ENCODE measurements at places on chromosomes 2 and 18.

GRCh38 chr2:162506706-162507105, 162.8 kb downstream of the GCA start:
- no peak for DNase-seq

DNA sequence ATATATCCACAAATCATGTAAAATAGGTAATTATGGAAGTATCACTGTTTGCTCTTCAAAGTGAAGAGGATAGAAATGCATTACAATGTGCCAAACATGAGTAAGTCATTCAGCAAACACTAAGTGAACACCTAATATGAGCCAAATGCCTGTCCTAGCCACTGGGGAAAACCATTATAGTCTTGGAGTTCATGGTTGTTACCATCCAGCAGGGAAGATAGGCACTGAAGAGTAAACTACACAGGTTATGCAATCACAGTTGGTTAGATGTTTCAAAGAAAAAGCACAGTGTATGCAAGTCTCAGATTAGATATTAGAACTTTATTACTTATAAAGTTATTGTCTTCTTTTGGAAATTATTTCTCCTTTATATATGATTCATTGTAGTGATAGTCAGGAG, 3.9 kb upstream of the SERPINB2 start:
- no peak for DNase-seq

DNA sequence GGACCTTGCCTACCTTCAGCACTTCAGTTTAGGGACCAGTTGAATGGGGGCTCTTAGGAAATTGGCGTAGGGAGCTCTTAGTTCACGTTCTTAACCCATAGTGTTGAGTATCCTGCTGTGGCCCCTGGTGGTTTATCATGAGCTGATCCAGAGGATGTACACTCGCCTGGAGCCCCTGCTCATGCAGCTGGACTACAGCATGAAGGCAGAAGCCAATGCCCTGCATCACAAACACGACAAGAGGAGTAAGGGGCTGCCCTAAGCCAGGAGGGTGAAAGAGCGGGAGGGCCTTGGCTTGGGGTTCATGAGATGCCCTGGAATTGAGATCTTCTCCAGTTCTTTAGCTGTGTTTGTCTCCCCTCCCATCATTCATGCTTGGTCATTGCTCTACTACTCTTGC, 2.9 kb downstream of the RETREG2 start:
- no peak for DNase-seq

DNA sequence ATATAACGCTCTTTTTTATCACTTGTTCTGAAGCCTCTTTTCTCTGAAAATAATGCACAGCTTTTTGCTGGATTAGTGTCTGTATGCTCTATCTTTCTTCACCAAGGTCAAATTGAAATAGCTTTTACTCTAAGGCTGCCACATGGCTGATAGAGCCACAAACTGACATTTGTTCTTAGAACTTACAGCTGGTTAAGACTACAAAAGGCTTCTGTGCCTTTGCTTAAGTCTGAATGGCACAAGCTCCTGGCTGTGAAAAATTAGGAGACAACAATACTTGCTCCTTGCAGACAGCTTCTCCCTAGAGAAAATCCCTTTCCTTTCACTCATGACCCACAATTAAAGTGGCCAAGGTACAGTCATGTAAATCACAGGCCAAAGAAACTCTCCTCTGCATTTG, 515.3 kb downstream of the DSC3 start:
- DNase-seq, result no peak

DNA sequence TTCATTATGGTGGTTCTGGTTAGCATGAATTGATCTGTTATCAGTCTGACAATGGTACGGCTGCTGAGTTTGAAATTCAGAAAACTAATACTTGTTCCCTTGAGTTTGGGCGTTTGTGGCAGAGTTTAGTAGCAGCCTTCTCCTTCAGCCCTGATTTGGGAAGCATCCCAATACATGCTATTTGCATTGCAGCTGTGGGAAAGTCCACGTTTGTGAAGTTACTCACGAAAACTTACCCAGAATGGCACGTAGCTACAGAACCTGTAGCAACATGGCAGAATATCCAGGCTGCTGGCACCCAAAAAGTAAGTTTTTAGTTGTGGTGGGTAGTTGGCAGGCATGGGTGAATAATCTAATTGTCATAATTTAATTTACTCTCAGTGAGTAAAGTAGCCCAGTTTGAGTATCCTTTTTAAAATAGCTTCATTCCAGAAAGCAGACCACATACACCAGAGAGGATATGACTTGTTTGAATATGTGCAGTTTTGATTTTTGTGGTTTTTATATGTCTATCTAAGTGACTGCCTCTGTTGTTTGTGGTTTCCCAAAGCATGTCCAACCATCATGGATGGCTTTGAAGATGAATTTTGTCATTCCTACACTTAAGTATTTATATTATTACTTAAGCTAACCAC, 12.2 kb downstream of the DGUOK start:
- no peak for DNase-seq

- no peak for DNase-seq
Observed at GRCh38 chr2:174675615-174676014, 78.0 kb upstream of the WIPF1 start.

DNA sequence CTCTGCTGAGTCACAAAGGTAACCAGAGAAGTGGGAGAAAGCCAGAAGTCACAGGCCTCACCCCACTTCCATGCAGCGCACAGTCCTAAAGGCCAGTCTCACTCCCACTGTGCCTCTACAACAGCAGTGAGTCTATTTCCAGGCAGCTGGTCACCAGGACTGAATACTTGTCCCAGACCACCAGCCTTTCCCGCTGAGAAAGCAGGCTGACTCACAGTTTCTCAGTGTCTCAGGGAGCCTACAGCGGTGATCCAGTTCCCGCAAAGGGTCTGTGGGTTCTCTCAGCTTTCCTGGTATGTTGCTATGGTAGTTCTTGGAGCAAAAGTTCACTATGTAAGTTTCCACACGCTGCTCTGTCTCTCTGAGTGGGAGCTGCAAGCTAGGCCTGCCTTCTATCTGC, 622.5 kb downstream of the RNF144A start:
- no peak for DNase-seq

- DNase-seq, result no peak
Observed at GRCh38 chr2:215521031-215521430, 85.2 kb upstream of the FN1 start.

GRCh38 chr18:38413193-38413592, 847.6 kb upstream of the CELF4 start:
- no peak for DNase-seq

GRCh38 chr2:71469403-71470398, 16.3 kb downstream of the DYSF start:
- DNase-seq, result no peak

DNA sequence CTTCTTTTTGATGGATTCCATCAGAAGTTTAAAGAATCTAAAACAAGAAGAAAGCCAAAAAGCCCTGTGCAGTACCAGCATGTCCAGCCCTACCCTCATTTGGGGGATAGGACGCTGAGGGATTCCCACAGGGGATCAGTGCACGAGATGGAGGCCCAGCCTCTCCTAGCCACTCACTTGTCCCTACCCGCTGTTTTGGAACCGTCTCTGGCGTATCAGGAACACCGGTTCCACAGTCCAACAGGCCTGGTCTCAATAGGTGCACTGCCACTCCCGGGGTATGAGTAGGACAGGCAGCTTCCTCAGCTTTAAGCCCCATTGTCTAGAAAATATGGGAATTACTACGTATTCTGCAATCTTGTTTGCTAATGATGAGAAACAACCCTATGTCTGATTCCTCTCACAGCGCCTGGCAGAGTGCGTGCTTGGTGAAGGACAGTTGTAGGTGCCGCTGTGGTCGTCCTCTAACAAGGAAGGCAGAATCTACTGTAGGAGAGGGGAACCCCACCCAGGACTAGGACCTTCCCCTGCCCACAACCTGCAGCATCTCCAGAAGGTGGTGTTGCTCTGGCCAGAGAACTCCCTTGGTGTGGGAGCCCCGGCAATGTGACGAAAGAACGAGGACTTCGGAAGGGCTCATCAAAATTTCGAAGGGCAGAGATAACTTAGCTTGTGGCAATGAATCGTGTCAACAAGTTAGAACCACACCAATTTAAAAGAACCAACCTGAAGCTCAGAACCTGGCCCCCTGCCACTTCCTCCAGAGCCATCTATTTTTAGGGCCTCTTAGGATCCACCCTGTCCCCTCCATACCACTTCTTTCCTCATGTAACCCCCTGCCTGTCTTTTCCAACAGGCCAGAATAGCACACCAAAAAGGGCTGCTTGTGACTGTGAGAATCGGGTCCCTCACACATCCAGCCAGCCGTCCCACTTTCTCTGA, 71.7 kb downstream of the POLR1A start:
- no peak for DNase-seq

GRCh38 chr18:73683409-73684238, 464.0 kb downstream of the FBXO15 start:
- no peak for DNase-seq

DNA sequence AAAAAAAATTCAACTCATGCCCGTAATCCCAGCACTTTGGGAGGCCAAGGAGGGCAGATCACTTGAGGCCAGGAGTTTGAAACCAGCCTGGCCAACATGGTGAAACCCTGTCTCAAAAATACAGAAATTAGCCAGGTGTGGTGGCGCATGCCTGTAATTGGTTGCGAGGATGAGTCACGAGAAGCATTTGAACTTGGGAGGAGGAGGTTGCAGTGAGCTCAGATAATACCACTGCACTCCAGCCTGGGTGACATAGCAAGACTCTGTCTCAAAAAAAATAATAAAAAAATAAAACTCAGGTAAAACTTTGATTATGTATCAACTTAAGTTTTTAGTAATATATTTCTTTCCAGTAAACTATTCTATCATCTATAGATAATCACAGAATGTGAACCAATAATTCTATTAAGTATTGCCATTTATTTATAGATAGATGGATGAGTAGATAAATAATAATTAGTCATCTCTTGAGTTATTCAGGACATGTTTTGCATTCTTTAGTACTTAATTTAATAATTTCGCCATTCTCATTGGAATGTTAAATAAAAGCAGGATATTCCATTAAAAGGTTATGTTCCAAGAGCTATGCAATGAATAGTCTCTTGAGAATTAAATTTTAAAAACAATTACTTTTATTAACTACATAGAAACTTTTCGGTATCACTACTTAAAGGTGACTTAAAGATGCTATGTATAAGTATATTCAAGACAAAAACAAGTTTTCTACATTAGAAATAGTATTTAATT, 48.7 kb downstream of the WDPCP start:
- DNase-seq, result no peak

DNA sequence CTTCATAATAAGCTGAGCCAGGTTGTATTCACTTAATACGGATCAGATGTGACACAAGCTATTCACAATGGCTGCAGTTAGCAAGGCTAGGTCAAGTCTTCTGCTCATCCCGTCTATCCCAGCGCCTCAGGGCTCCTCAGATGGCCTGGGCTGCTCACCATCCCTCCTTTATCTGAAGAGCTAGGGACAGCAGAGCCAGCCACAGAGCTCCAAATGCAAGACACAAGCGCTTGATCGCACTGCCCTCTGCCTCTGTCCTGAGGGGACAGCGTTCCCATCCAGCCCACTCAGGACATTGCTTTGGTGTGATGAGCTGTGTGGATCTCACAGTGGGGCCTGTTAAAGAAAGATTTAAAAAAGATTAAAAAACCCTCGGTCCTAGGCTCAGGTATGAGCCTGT, 254.4 kb upstream of the HS6ST1 start:
- no peak for DNase-seq

GRCh38 chr2:63059793-63060471, 9.3 kb downstream of the OTX1 start:
- DNase-seq, result no peak

DNA sequence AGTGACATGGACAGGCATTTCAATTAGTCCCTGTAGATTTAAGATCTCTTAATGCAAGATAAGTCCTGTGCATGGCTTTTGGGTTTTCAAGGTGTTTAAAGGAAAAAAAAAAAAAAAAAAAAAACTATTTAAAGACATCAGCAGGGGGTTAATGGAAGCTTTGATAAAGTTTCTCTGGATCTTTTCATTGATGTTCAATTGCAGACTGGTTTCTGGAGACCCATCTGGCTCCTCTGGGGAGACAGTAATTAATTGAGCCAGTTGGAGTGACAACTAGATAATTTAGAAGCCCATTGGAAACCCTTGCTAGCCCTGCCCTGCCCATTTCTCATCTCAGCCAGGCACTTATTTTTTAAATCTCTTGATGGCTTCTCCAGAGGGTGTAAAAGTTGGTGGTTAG, 98.7 kb downstream of the EPHA4 start:
- no peak for DNase-seq

DNA sequence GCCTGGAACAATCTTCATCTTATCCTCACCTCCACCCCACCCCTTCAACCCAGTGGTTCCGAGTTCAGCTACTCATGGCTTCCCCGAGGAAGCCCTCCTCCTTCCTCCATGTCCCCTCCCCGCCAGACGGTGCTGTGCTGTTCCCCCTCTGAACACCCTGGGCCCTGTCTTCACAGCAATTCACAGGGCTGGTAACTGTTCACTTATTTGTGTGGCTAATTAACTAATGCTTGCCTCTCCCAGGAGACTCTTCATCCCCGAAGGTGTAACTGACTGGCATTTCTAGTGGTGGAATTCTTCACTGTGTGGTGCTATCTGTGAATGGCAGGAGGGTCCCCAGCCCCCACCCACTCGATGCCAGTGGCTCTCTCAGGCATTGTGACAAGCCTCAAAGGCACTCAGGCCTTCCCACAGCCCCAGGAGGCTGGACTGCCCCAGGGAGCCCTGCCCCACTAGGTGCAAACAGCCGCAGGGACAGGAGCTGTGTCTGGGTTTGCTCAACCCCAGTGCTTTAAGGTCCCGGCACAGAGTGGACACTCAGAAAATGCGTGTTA, 133.7 kb upstream of the ID2 start:
- no peak for DNase-seq

- DNase-seq, result no peak
Observed at GRCh38 chr2:101238930-101239759, 13.5 kb upstream of the CNOT11 start.

- DNase-seq, result no peak
Observed at GRCh38 chr2:229521576-229521975, 192.8 kb downstream of the DNER start.

- DNase-seq, result no peak
Observed at GRCh38 chr18:77038182-77038858, 94.3 kb downstream of the MBP start.

DNA sequence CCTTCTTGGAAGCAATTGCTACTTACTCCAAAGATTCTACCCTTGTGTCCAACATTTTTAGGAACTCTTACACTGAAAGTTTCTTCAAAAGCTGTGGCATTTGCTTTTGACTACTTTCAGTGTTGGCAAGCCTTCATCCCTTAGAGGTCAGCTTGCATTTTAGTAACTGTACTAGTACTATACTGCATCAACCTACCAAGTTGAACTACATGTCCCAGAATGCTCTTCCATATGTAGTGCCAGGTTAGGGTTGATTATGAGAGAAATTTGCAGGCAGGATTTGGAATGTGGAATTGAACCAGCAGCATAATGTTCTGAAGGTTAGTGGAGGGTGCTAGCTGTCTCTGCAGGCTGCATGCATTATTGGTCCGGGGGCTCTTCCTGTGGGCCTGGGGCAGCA, 218.3 kb upstream of the FBXO11 start:
- no peak for DNase-seq

GRCh38 chr18:58241877-58242276, 197.9 kb downstream of the NEDD4L start:
- DNase-seq, result no peak

All from hippocampal formation (tissue), 2 donors.